ENCODE measurements at places on chromosomes 16 and 17.

GRCh38 chr16:12021578-12022253 lies 45.2 kb downstream of the SNX29 start:
- DNase-seq = no peak

DNA sequence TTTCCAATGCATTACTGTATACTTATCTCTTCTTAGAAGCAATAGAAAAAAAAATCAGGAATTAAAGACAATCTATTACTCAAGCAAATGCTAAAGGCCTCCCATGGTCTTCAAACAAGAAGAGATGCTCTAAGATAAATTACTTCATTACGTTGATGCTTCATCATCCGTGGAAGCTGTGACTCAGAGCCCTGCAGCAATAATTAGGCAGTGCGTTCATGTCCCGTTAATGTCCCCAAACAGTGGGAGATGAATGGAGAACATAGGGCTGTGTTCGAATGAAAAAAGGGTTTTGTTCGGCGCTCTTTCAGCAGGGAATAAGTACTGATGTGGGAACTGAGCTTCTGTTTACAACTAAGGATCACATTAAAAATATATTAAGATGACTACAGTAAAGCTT lies 15.9 kb upstream of the PDXDC1 start:
- no peak for DNase-seq

GRCh38 chr17:54983260-54983659 lies 14.7 kb downstream of the STXBP4 start:
- DNase-seq = no peak

- no peak for DNase-seq
These were observed 14.1 kb upstream of the NDEL1 start for GRCh38 chr17:8421571-8421970.

- DNase-seq = no peak
These were observed 91.1 kb downstream of the RGS9 start for GRCh38 chr17:65228287-65228686.

DNA sequence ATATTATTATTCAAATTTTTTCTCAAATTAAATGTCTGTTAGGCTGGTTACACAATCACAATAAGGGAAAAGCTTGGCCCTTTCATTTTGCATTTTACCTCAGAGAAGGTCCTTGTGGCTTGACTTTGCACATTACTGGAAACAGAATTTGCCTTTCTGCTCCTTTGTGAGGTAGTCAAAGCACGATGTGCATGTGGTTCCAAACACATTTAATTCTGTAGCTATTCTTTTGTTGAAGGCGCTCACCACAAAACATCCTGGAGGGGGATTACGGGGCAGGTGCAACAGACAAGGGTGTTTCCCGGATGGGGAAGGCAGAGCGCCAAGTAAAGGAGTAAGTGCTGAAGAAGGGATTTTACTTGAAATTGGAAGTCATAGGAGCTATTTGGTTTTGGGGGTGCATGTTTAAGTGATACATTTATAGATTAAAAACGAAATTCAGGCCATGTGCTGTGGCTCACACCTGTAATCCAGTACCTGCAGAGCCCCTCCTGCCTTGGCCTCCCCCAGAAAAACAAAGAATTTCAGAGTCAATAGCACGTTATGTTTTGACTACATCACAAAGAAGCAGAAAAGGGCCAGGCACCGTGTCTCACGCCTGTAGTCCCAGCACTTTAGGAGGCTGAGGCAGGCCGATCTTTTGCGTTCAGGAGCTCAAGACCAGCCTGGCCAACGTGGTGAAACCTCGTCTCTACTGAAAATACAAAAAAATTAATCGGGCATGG lies 31.2 kb upstream of the TENT4B start:
- DNase-seq = no peak

GRCh38 chr16:80375973-80376372 lies 164.8 kb upstream of the DYNLRB2 start:
- no peak for DNase-seq

DNA sequence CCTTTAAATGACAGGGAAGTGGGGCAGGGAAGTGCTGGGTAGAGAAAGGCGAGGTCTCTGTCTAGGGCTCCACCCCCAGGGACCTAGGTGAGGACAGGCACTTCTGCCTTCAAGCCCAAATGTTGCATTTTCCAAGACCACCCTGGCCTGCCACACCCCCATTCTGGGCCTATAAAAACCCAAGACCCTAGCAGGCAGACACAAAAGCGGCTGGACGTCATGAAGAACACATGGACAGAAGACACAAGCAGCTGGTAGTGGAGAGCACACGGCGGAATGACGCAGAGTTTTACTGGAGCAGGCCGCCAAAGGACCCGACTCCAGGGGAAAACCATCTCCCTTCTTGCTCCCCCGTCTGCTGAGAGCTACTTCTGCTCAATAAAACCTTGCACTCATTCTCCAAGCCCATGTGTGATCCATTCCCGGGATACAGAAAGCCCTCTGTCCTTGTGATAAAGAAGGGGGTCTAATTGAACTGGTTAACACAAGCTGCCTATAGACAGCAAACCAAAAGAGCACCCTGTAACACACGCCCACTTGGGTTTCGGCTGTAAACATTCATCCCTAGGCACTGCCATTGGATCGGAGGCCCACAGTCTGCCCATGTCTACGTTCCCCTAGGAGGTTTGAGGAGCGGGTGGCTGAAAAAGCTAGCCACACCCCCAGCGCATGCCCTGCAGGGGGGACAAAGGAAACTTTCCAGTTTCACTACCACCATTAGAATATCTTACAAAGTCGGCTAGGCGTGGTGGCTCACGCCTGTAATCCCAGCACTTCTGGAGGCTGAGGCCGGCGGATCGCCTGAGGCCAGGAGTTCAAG lies 622.2 kb upstream of the SALL1 start:
- no peak for DNase-seq

DNA sequence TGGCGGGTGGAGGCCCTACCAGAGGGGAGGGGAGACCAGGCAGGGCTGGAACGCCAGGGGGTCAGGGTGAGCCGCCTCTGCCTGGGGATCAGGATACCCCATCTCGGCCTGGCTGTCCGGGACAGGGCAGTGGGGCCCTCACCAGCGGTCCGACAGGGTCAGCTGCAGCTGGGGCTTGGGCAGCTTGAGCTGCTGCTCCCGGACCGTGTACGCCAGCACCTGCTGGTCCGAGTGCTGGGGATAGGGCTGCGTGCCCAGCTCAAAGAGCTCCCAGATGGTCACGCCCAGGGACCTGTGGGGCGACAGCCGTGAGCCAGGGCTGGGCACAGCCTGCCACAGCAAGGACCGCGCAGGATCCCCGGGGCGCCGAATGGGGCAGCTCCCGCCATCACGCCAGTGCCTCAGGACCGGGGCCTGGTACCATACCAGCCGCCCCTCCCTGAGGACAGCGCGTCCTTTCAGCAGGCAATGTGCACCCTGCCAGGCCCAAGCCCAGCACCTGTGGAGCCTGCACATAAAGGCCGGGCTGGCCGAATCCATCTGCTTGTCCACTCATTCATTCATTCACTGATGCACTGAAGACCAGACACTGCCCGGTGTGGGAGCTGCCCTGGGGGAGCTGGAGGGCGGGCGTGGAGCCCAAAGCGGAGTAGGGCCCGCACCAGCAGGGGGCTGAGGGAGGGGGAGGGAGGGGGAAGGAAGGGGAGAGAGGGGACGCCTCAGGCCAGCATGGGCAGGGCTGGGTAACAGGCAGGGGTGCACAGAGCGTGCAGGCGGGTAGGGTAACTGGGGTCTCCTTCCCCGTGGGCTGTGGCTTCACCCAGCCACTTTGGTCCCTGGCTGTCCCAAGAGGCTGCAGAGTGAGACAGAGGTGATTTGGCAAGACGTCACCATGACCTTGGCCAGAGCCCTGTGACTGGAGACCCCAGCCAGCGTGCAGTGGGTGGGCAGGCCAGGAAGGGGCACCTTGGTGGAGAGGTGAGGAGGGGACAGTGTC lies 42.0 kb upstream of the PVALEF start:
- no peak for DNase-seq

- DNase-seq = no peak
These were observed 21.8 kb downstream of the CDH8 start for GRCh38 chr16:62014319-62014923.

- no peak for DNase-seq
These were observed 7.1 kb downstream of the TBX4 start for GRCh38 chr17:61459142-61459809.

DNA sequence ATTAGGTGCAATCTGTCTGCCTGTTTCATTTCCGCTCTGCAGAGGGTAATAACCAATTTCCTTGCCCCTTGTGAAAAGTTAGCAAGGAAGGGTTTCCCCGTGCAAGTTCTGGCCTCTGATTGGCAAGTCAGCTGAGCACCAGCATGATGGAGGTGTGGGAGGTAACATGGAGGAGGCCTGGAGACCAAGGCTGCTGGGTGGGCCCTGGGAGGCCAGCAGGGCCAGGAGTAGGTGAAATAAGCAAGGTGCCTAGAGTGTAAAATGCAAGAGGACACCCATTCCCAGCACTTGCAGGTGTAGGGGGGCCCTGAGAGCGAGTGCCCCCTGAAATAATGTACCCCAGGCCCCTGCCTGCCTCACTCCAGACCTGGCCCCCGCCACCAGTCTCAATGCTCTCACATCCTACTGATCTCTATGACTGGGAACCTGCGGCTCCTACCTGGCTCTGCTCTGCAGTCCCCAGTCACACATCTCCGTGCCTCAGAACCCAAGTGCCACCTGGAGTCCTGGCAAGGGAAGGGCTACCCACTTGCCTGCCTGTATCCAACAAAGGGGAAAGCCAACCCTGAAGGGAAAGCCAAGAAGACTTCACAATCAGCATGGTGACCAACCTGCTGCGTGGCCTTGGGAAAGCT lies 116.2 kb downstream of the C16orf78 start:
- no peak for DNase-seq

Measured in midbrain (tissue), 1 donor.